Left lobe of liver (tissue), 2 donors: ENCODE measurements at places on chromosomes 16 and 17.

- DNase-seq: no peak
Measured at GRCh38 chr16:61098505-61098904, 937.7 kb downstream of the CDH8 start.

- DNase-seq: peak; percentile 75
Measured at GRCh38 chr17:78383725-78384471, 5.4 kb downstream of the PGS1 start.

- DNase-seq: peak; percentile 70
Measured at GRCh38 chr16:67116388-67117311, 6.9 kb downstream of the PHAF1 start.

GRCh38 chr17:29155966-29156338 lies 24.2 kb downstream of the MYO18A start:
- no peak for DNase-seq

- no peak for DNase-seq
Measured at GRCh38 chr17:45061606-45062205, 589 bp downstream of the NMT1 start.

DNA sequence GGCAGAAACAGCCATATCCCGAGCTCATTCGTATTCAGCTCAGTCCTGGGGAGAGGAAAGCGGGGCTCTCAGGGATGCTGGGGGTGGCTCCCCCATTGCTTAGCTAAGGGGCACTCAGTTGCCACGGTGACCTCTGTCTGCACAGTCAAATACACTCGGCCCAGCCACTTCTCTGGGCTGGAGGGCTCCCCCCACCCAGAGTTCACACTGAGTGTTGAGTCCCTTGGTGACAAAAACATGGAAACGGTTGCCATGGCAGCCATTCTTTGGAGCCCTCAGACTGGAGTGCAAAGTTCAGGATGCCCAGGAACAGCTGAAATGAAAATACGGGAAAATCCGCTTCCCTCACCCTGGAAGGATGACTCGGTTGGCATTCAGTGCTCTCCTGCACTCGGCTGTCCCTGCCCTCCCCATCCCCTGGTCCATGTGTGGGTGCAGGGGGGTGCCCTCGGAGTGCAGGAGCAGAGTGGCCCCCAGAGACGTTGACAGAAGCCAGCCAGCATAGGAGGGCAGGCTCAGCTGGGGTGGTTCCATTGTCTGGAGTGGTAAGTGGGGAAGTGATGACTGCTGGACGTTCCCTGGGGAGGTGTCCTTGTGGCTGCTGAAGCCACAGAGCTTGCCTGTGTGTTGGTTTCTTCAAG lies 216.5 kb downstream of the NTN1 start:
- DNase-seq: no peak

- no peak for DNase-seq
Measured at GRCh38 chr16:50555952-50556673, 7.9 kb downstream of the NKD1 start.

DNA sequence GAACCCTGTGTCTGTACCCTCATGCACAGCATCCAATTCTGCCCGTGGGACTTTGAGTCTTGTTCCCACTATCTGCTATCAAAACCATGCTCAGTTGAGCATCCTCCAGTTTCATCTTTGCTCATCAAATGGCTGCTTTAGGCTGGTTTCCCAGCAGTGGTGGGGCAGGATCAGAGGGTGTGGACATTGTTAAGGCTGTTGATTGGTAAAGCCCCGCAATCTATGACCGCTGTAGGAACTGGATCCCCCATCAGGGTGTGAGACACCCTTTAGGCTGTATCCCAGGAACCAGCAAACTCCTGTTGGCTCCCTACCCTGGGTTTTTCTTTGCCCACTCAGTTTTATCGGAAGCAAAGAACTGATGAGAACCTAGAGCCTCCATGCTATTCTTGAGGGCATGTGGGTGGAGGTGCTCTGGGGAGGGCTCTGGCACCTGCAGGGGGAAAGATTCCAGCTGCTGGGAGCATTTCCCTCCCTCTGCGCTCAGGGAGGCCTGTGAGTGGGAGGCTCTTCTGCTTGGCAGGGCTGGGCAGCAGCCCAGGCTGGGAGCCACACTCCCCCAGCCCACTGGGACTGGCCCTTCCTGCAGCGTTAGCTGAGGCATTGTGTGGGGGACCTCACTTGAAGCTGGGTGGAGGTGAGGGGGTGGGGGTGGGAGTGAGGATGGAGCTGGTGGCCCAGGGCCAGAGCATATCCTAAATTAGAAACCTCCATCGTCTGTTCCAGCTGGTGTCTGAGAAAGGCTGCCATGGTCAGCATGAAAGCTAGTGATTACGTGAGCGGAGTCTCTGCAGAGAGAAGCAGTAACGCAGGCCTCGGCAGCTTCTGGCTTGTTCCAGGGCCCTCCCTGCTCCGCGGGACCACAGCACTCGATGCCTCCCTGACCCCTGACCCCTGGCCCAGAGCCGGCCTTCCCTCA lies 160.6 kb downstream of the IRF8 start:
- DNase-seq: no peak

DNA sequence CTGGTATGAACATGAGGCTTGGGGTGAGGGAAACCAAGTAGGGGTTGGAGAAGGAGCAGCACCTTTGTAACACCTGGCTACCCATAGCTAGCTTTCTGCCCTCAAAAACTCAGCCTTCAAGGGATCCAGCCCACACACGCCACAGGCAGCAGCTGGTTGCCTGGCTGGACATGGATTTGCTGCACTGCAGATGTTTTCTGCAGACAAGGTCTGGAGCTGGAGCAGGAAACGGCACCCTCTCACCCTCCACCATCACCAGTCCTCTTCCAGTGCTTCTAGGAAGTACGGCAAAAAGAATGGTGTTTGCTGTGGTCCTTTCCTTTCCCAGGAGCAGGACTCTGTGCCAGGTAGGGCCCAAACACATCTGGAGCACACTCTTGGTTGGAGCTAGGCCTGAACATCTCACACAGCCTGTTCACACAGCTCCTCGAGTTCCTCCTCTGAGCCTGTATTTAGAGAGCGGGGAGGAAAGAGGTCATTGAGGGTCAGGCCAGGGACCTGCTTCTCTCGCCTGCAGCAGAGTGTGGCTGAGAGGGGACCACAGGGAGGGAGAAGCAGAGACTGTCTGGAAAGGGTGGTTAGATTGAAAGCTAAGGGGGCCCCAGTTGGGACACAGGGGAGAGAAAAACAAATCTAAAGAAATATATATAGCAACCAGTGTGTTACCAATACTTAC lies 2.7 kb upstream of the SUPT4H1 start:
- DNase-seq: no peak

DNA sequence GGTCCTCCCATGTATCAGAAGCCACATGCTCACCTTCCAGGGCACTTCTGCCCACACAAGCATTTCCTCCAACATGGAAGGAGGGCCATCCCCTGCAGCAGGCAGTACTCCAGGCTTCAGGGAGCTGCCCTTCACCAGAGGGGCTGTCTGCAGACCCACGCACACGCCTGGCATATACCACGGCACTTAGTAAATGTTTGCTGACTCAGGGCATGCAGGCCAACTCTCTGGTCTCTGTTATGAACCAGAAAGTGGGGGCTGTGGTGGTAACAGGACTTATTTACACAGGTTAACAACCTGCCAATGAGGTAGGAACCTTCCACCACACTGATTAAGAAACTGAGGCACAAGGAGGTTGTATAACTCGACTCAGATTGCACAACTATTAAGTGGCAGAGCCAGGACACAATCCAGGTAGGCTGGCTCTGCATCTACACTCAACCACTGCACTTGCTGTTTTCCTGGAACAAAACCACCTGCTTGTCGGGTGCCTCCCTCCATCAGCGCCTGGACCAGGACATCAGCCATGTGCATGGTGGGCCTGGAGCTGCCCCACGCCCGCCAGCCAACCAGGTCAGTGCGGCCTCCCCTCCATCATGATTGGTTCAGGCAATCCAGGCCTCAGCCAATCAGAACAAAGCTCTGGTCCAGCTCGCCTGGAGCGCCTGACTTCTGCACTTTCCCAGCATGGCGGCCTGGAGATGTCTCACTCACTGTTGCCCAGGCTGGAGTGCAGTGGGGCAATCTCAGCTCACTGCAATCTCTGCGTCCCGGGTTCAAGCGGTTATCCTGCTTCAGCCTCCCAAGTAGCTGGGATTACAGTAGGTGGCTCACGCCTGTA lies 19.2 kb downstream of the ACTG1 start:
- no peak for DNase-seq

DNA sequence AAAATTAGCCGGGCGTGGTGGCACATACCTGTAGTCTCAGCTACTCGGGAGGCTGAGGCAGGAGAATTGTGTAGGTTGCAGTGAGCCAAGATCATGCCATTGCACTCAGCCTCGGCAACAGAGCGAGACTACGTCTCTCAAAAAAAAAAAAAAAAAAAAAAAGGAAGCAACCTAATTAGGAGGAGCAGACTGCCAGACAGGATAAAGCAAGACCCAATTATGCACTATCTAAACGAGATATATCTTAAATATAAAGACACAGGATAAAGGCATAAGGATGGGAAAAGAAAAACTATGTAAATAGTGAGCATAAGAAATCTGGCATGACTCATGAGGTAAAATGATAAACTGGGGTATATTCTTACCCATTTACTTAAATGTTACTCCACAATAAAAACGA lies 4.9 kb downstream of the TXNDC11 start:
- no peak for DNase-seq

DNA sequence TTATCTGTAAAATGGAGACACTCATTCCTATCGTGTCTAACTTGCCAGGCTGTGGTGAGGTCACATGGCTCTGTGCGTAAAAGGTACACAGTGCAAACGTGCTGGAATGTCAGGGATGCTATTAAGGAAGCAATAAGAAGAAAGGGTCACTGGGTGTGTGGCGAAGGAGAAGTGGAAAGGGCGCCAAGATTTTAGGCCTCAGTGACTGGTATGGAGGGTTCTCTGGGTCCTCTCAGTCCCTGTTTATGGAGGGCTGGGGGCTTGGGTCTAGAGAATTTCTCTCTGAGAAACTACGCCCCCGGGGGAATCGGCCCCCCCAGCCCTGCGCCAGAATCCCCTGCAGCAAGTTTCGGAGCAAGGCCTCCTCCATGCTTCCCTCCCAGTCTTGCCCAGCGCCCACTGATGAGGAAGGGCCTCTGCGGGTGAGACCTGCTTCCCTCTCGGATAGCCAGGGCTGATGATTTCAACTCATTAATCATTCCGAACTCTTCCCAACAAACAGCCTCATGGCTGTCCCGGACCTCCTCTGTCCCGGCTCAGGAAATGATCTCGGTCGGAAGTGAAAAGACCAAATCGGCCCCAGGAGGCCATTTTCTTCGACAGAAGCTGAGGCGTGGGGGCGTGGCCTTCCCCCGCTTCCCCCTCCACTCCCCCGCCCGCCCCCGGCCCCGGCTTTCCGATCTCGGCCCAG lies 1.2 kb upstream of the HEXIM1 start:
- no peak for DNase-seq

DNA sequence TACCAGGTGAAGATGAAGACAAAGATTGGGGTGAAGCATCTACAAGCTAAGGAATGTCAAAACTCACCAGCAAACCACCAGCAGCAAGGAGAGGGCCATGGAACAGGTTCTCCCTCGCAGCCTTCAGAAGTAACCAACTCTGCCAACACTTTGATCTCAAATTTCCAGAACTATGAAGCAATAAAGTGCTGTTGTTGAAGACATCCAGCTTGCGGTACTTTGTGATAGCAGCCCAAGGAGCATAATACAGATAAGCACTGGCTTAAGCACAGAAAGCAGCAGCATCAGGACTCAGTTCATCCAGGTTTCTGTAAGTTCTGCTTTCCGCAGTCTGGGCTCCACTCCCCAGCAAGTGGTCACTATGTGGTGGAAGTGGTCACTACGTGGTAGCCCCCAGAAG lies 16.0 kb upstream of the CDRT4 start:
- DNase-seq: no peak

DNA sequence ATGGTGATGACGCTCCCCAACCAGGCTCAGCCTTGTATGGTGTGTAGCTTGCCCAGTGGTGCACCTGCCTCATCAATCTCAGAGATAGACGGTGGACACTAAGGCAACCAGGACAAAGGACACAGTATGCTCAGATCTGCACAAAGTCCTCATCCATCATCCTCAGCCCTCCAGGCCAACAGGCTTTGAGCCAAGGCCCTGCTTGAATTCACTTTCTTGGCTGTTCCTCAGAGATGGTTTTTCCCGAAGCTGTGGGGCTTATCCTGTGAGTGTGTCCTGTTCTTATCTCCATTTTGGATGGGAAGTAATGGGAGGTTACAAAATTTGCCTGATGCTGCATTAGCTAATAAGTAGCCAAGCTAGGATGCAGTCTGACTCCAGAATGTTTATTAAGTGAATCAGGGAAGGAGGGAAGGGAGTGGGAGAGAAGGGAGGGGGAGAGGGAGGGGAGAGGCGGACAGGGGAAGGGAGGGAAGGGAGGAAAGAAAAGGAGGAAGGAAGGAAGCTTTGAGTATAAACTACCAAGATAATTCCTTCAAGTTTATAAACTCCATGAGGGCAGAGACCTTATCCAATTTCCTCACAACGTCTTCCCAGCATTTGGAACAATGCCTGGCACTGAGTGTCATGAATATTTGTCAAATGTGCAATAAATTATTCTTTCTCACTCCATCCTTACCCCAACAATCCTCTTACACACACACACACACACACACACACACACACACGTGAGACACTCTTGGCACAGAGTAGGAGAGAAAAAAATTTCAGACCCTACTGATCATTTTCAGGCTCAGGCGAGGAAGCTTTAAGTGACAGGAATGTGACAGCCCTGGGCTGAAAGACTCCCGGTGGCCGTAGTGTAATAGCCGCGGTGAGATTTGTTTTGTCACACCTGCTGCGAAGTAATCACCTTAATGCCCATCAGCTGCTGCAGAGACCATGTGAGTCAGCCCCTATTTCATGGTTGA lies 84.3 kb downstream of the BMERB1 start:
- peak; percentile 49 for DNase-seq

- no peak for DNase-seq
Measured at GRCh38 chr16:86789621-86790051, 211.3 kb downstream of the FOXL1 start.

GRCh38 chr16:87044829-87045228 lies 272.4 kb downstream of the C16orf95 start:
- no peak for DNase-seq

- no peak for DNase-seq
Measured at GRCh38 chr16:75138636-75139035, 9.7 kb upstream of the ZFP1 start.

DNA sequence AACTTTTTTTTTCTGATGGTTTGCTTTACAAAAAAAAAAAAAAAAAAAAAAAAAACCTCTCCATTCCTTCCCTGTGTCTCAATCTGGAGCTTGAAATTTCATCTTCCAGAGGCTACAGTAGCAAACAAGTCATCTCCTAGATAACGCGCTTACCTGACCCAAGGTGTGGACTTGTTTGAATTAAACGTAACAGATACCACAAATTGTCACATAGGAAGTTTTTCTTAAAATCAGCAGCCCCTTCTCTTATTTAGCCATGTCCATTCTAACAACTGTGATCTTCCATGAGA lies 2.0 kb downstream of the STAT5B start:
- DNase-seq: no peak

GRCh38 chr17:44906763-44907728 lies 7.8 kb upstream of the EFTUD2 start:
- no peak for DNase-seq

DNA sequence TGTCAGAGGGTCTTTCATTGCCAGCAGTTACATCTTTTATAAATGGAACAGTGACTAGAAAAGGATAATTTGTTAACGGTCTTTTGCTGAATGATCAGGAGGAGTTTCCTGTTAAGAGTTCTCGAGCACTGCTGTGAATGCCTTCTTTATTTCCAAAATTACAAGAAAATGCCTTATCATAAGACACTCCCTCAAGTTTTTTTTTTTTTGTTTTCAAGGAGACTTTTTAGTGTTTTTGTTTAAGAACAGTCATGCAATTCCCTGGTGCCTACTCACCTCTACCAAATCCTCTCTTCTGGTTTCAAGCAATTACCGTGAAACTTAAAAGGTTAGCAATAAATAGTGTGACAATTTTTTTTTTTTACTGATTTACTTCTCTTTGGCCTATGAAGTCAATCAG lies 19.0 kb upstream of the VWA3A start:
- DNase-seq: no peak
